ENCODE measurements at places on chromosomes 1 and 21. TPM values are rescaled to one million over a fixed set of nuclear protein-coding genes. Genes with fewer than 3 reads are reported as not detected.
A peak's percentile ranks its signal among the peaks of the same experiment; 100 is the strongest.

DNA sequence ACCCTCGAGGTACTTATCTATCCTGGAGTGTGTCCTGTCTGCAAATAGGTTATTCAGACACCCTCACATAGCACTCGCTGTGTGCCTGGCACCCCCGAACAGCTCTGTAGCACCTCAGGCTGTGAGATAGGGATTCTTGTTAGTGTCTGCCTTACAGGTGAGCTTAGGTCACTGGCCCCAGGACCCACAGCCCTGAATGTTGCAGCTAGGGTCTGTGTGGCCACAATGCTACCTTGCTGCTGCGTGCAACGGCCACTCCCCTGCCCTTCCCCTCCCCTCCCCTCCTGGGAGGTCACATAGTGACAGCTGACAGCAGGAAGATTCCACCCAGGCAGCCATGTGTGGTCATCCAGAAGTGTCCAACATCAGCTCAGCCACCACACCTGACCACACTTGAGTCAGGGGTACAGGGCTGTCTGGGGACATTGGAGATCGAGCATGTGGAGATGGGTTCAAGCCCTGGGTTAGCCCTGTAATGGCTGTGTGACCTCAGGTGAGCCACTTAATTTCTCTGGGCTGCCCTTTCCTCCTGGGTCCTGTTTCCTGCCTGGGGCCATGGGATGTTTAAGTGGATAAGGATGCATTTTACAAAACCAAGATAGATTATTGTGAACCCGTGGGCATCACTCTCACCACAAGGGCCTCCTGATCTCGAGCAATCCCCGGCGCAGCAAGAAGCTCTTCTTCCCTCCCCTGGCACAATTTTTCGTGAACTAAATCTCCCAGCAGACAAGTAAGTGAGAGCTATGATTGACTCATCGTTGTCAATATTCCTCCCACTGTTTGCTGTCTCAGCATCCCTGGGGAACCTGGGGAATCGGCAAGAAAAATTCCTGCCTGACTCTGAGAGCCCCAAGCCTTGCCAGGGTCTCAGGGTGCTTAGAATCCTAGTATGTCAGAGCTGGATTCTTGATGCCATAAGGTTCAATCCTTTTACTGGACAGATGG is 208.7 kb downstream of the PTPRU start:
- no peak for DNase-seq

DNA sequence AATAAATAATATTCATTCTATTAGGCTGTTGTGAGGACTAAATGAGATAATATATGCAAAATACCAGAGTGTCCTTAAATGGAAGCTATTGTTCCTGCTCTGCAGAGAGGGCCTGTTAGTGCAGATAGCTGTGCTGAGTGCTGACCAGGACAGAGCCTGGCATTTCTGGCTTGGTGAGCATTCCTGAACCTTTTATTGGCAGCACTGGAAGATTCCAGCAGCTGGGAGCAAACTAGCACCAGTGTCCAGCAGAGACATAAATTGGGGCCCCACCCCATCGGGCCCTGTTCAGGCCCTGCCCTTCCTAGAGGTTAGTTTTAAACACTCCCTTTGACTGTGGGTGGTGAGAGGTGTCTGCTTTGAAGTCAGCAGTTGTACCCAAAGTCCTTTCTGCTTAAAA is 85.9 kb upstream of the GADD45A start:
- DNase-seq, result peak; percentile 15

DNA sequence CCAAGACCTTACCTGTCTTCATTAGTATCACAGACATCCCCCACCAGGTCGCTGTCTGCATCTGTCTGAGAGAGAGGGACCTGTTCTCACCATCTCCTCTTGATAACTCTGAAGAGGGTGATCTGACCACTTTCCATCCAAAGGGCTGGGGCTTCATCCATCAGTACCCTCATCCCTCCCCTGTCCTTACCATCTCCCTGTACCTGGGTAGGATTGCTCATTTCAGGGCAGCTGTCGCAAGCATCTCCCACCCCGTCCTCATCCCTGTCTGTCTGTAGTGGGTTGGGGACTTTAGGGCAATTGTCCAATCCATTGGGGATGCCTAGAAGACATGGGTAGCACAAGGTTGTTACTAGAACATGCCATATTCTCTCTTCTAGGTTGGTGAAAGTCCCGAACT is 7.9 kb downstream of the THBS3 start:
- DNase-seq, result no peak

DNA sequence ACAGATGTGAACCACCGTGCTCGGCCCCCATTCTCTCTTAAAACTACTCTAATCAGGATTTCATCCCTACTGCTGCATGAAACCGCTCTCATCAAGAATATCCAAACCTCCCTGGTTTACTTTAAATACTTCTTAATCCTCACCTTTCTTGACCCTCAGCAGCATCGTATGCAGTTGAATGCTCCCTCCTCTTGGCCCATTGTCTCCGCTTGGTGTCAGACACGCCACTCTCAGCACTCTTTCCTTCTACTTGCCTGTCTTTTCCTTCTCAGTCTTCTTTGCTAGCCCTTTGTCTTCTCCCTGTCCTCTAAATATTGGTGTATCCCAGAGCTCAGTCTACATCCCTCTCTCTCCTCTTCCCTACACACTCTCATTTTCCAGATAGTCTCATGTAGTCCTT is 314.9 kb downstream of the MRPL39 start:
- no peak for DNase-seq

GRCh38 chr1:41661428-41662060 is 177.1 kb upstream of the EDN2 start:
- no peak for DNase-seq

Gene S1PR1
- total RNA-seq, result 0.15 TPM

Gene WASF2
- total RNA-seq, result 96.5 TPM

GRCh38 chr1:24536391-24536840 is 19.5 kb upstream of the NCMAP start:
- DNase-seq, result no peak

DNA sequence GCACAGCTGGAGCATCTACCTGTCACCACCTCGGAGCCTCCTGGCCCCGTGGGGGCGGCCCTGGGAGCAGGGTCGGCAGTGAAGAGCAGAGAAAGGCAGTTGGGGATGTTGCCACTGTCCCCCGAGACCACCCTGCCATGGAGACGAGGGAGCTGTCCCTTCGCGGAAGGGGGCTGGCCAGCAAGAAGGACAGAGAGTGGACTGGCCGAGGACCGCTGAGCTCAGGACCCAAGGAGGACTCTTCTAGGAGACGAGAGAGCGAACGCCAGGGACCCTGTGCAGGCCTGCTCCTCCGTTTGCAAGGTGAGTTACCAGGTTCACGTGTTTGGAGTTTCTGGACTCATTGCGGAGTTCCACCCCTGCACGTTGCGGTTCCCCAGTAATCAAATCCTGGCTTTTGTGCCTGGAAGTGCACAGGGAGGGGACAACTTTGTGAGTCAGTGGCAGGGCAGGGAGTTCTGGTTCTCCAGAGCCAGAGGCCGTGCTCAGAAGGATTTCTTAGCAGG is 5.6 kb upstream of the POFUT2 start:
- DNase-seq, result no peak

DNA sequence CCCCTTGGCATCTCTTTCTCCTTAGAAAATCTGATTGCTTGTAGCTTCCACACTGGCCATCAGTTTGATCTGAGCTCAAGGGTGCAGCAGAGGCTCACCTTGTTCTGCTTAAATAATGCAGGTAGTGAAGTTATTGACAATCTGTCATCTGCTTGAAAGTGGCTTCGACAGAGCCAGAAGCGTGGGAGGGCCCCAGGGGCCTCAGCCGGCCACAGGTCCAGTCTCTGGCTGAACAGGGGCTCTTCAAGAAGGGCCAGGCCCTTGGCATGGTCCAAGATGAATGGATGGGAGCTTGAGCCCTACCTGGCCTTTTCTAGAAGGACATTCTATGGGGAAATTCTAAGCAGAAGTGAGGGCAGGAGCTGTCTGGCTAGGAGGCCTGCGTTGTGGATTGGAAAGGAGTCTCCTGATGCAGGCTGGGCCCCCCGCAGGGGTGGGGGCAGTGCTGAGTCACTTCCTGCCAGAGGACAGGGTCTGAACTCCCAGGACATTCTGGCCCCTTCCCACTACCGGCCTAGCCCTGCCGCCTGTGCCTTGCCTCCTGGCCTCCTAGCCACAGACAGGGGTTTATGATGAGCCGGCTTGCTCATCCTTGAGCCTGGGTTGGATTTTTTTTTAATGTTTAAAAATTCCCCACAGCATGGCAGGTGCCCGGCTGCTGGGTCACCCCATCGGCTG is 162.3 kb upstream of the VAMP3 start:
- DNase-seq, result no peak

DNA sequence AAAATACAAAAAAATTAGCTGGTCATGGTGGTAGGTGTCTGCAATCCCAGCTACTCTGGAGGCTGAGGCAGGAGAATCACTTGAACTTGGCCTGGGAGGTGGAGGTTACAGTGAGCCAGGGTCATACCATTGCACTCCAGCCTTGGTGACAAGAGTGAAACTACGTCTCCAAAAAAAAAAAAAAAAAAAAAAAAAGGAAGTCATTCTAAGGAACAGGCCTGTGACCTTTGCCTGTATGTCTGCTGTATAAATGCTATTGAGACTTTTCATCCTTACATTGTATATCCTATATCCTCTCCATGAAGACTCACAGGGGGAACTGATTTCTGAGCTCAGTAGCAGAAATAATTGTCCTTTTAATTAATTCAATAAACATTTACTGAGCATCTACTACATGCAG is 7.5 kb upstream of the CTPS1 start:
- DNase-seq, result no peak

Data from PC-9 (cell line).